Natural killer cell treated with Interleukin-12 subunit alpha and Interleukin-12 subunit beta and Interleukin-15 and Interleukin-18, amount 100 ng/mL, for 72 hours (primary cell): ENCODE measurements at places on chromosomes 5 and 9. TPM values are rescaled to one million over a fixed set of nuclear protein-coding genes. Genes with fewer than 3 reads are reported as not detected.
A peak's percentile ranks its signal among the peaks of the same experiment; 100 is the strongest.

DNA sequence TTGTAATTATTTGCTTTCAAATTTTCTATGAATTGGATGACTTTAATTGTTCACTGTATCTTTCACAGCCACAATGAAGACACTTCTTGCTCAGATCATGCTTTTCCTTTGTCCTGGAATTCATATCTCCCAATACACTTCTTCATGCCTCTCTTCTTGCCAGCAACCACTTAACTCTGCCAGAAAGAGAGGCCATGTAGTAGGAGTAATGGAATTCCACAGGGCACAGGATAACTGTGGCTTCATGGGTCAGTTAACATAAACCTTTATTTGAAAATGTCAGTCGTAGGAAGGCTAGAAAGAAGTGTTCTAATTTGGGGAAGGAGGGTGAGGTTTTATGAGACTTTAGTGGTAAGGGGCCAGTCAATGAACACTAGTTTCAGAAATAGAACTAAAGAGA is 190.3 kb downstream of the TMEM167A start:
- H3K36me3 ChIP-seq: peaks cover 6% of the 10 kb centered on the region
- no peak for DNase-seq
- no peak overlapping the region for H3K27ac ChIP-seq
- H3K4me3 ChIP-seq: no peak overlapping the region
- H3K27me3 ChIP-seq: peaks cover 3% of the 10 kb centered on the region

DNA sequence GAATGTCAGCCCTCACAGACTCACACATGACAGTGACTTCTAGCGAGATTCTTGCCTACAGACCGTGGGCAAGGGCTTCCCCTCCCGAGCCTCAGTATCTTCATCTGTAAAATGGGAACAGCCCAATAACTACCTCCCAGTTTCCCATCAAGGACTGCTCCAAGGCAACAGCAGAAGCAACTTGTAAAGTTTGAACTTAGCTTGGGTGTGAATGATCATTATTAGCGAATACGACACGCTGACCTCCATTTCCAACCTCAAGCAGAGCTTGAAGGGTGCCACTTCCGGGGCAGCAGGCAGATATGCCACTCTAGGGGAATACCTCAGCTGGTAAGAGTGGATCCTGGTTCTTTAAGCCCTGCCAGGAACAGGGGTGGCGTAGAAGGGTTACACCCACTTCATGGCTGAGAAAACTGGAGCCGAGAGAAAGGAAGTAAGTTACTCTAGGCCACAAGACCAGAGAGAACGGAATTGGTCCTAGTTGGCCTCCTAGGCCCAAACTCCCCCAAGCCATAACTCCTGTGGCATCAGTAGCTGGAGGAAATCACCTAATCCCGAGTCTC is 2.0 kb downstream of the RNF44 start:
- H3K36me3 ChIP-seq: no peaks in the 10 kb centered on the region
- peak overlapping the region; percentile 99 for H3K27ac ChIP-seq
- H3K4me3 ChIP-seq: peak overlapping the region; percentile 93
- DNase-seq: peak; percentile 75

- no peak for DNase-seq
- peak overlapping the region; percentile 26 for H3K4me3 ChIP-seq
- H3K4me1 ChIP-seq: peaks cover 27% of the 10 kb centered on the region
- no peaks in the 10 kb centered on the region for H3K36me3 ChIP-seq
Measured at GRCh38 chr9:68979538-68980314, 34.2 kb downstream of the PRKACG start.

DNA sequence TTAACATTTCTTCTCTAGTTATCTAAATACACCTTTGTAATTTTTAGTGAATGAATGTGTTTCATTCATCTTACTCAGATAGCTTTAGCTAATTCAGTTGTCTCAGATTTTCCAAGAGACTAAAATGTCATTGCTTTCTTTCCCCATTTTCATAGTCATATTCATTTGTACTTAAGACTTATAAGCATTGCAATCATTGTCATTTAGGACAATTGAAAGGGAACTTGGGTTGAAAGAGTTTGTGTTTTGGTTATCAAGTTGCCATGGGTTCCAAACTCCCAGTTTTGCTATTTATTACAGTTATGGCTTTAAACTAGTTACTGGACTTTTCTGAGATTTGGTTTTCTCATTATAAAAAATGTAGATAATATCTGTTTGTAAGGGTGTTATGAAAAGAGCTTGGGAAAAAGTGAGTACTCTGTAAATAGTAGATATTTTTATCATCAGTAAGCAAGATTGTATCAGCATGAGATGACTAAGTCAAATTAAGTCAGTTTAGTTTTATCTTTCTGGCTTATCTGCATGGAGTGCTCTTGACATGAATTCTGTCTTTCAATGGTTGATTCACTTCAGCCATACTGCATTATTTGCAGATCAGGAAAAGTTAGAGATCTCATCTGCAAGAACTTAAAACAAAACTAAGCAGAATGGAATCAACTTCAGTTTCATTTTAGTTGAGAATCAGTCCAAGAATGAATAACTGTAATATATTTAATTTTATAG is 107.5 kb downstream of the PBX3 start:
- H3K4me1 ChIP-seq: peaks cover 5% of the 10 kb centered on the region
- no peak for DNase-seq
- no peak overlapping the region for H3K4me3 ChIP-seq
- no peak overlapping the region for H3K27ac ChIP-seq
- H3K27me3 ChIP-seq: no peaks in the 10 kb centered on the region
- H3K36me3 ChIP-seq: no peaks in the 10 kb centered on the region

GRCh38 chr9:16090907-16091629 is 538.2 kb downstream of the CCDC171 start:
- DNase-seq: no peak
- H3K36me3 ChIP-seq: peaks cover 12% of the 10 kb centered on the region
- H3K4me1 ChIP-seq: no peaks in the 10 kb centered on the region
- H3K4me3 ChIP-seq: no peak overlapping the region
- peaks cover 14% of the 10 kb centered on the region for H3K27me3 ChIP-seq
- H3K27ac ChIP-seq: no peak overlapping the region

- no peaks in the 10 kb centered on the region for H3K36me3 ChIP-seq
- no peak overlapping the region for H3K4me3 ChIP-seq
- H3K27me3 ChIP-seq: no peaks in the 10 kb centered on the region
- DNase-seq: no peak
Measured at GRCh38 chr5:178440181-178440580, 150.0 kb downstream of the COL23A1 start.

- no peak overlapping the region for H3K27ac ChIP-seq
- no peaks in the 10 kb centered on the region for H3K27me3 ChIP-seq
- no peaks in the 10 kb centered on the region for H3K36me3 ChIP-seq
- no peak for DNase-seq
- no peaks in the 10 kb centered on the region for H3K4me1 ChIP-seq
- H3K4me3 ChIP-seq: no peak overlapping the region
Measured at GRCh38 chr9:9598723-9599122, 1014.1 kb downstream of the PTPRD start.

GRCh38 chr5:148511810-148512347 is 128.1 kb downstream of the FBXO38 start:
- H3K36me3 ChIP-seq: no peaks in the 10 kb centered on the region
- H3K4me3 ChIP-seq: no peak overlapping the region
- no peak for DNase-seq
- H3K27me3 ChIP-seq: peaks cover 19% of the 10 kb centered on the region
- no peak overlapping the region for H3K27ac ChIP-seq

DNA sequence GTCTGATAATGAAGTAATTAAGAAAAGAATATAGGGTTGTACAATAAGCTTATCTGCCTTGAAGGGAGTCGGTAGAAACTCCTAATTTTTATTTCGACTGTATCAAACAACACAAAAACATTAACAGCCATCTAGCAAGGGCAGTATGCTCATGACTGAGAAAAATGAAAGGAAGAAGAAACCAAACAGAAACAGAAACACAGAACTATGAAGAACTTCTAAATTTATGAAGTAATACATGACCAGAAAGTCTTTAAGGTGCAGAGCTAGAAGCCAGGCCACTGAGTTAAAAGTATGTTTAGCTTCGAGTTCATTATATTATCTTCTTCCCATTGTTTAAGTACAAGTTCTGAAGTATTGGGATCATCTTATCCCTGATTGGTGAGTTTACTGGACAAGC is 367.3 kb upstream of the C9orf72 start:
- H3K36me3 ChIP-seq: no peaks in the 10 kb centered on the region
- no peak overlapping the region for H3K27ac ChIP-seq
- H3K27me3 ChIP-seq: no peaks in the 10 kb centered on the region
- no peaks in the 10 kb centered on the region for H3K4me1 ChIP-seq
- no peak overlapping the region for H3K4me3 ChIP-seq
- no peak for DNase-seq

DNA sequence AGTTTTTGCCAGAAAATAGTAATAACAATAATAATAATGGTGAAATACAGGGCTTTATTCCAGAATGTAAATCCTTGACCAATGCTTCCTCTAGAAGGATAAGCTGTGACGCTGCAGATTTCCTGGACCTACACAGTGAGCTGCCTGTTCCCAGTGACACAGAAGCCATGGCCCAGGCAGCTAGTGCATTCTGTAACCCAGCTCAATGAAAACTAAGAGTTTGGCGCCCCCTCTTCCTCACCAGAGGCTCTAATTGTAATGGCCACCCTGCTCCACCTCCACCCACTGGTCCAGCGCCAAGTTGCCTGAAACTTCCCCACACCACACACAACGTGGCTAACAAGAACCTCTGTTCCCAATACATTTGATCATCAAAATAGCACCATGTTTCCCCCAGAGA is 248.1 kb downstream of the CETN3 start:
- no peaks in the 10 kb centered on the region for H3K27me3 ChIP-seq
- H3K27ac ChIP-seq: no peak overlapping the region
- no peak overlapping the region for H3K4me3 ChIP-seq
- H3K36me3 ChIP-seq: no peaks in the 10 kb centered on the region
- no peak for DNase-seq

GRCh38 chr5:38796742-38797108 is 49.1 kb upstream of the OSMR start:
- no peak overlapping the region for H3K27ac ChIP-seq
- no peaks in the 10 kb centered on the region for H3K36me3 ChIP-seq
- no peak for DNase-seq
- H3K4me1 ChIP-seq: no peaks in the 10 kb centered on the region

GRCh38 chr5:122507581-122507980 is 195.5 kb downstream of the SNCAIP start:
- no peaks in the 10 kb centered on the region for H3K36me3 ChIP-seq
- no peaks in the 10 kb centered on the region for H3K4me1 ChIP-seq
- H3K27me3 ChIP-seq: no peaks in the 10 kb centered on the region
- no peak for DNase-seq
- H3K27ac ChIP-seq: no peak overlapping the region
- no peak overlapping the region for H3K4me3 ChIP-seq

DNA sequence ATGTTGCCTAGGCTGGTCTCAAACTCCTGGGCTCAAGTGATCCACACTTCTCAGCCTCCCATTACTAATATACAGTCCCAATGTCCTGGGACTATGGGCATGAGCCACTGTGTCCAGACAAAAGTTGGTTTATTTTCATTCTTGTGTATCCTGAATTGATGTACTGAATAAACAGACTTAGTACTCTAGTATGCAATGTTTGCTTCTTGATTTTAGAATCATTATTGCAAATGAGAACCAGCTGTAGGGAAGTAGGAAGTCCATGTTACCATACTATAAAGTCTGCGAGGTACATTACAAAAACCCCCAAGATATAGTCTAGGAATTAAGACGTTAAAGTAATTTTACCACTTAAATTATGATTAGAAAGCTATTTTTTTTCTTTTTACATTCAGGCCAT is 334.6 kb upstream of the KLF9 start:
- no peak for DNase-seq
- no peaks in the 10 kb centered on the region for H3K4me1 ChIP-seq
- peaks cover 11% of the 10 kb centered on the region for H3K27me3 ChIP-seq
- no peaks in the 10 kb centered on the region for H3K36me3 ChIP-seq

DNA sequence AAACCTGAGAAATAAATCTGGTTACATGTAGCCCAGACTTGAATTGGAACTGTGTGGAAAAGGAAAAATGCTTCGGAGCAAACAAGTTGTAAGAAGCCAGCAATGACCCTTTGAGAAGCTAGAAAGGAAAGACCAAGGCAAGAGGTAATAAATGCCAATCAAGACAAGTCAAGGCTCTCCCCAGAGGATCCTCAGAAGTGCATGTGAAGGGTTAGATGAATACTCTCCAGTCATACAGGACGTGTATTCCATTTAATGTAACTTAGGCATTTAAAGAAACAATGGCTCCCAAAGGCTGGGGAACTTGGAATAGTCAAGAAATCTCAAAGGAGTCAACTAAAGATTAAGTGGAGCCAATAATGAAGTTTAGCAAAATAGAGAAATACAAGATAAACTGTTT is 36.2 kb downstream of the EPB41L4A start:
- peaks cover 9% of the 10 kb centered on the region for H3K27me3 ChIP-seq
- H3K4me3 ChIP-seq: no peak overlapping the region
- no peak overlapping the region for H3K27ac ChIP-seq
- H3K36me3 ChIP-seq: no peaks in the 10 kb centered on the region

- no peak overlapping the region for H3K27ac ChIP-seq
- no peaks in the 10 kb centered on the region for H3K4me1 ChIP-seq
- no peak for DNase-seq
- H3K36me3 ChIP-seq: peaks cover 7% of the 10 kb centered on the region
- peaks cover 11% of the 10 kb centered on the region for H3K27me3 ChIP-seq
- H3K4me3 ChIP-seq: no peak overlapping the region
Measured at GRCh38 chr5:128541385-128541784, 3.3 kb upstream of the FBN2 start.

DNA sequence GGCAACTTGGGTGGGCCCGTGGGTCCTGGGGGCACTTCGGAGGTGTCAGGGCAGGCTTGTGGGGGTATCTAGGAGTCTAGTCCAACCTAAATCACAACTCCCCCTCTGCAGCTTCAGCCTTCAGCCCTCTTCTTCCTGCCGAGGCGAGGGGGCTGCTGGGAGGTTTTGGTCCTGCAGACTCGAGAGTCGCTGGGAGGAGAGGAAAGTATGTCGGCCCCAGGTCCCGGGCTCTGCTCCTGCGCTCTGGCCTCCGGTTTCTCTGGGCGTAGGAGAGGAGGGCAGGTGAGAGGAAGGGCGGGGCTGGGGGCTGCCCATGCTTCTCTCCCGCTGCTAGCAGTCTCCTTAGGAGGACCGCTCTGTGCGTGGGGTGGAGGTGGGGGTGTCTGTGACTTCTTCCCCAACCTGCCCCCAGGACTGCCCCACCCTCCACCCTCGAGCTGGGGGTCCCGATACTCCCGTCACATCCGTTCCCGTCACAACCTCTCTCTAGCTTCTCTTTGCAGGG is 139.8 kb upstream of the COL5A1 start:
- H3K4me3 ChIP-seq: no peak overlapping the region
- no peaks in the 10 kb centered on the region for H3K27me3 ChIP-seq
- DNase-seq: peak; percentile 40
- H3K4me1 ChIP-seq: no peaks in the 10 kb centered on the region
- no peaks in the 10 kb centered on the region for H3K36me3 ChIP-seq

GRCh38 chr9:93391898-93392297 is 59.6 kb upstream of the FAM120A start:
- H3K27me3 ChIP-seq: peaks cover 9% of the 10 kb centered on the region
- H3K36me3 ChIP-seq: no peaks in the 10 kb centered on the region
- no peak overlapping the region for H3K4me3 ChIP-seq
- no peak overlapping the region for H3K27ac ChIP-seq
- H3K4me1 ChIP-seq: no peaks in the 10 kb centered on the region
- no peak for DNase-seq

GRCh38 chr9:95078939-95079338 is 238.6 kb downstream of the FANCC start:
- H3K4me3 ChIP-seq: no peak overlapping the region
- H3K4me1 ChIP-seq: no peaks in the 10 kb centered on the region
- no peaks in the 10 kb centered on the region for H3K27me3 ChIP-seq
- no peak overlapping the region for H3K27ac ChIP-seq
- no peak for DNase-seq
- H3K36me3 ChIP-seq: no peaks in the 10 kb centered on the region

The DIRAS2 gene
- total RNA-seq: not detected

The FAM200C gene
- 1.00 TPM for total RNA-seq

The CA9 gene
- not detected for total RNA-seq

The GAPT gene
- total RNA-seq: 0.31 TPM

The APBA1 gene
- total RNA-seq: 1.3 TPM

The CDH18 gene
- total RNA-seq: not detected
